ENCODE measurements at places on chromosomes 6 and 20.

DNA sequence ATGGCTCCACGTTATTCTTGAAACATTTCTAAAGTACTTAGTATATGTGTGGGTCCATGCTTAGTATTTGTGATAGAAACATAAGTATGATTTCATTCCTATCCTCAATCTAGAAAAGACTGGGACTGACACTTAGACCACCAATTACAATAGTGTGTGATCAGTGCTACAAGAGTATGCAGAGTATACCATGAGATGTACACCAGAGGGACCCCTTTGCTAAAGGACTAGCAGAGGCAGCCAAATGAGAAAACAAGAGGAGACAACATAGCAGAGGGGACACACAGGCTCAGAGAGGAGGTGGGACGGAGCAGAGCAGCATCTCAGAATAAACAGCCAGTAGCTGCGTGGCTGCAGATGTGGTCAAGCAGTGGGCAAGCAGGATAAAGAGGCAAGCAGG is 21.0 kb downstream of the RMND1 start:
- DNase-seq = no peak

- DNase-seq = no peak
These were observed 41.4 kb upstream of the FAM83C start for GRCh38 chr20:35333606-35334005.

- no peak for DNase-seq
These were observed at the start of gene DEFB113 for GRCh38 chr6:49969605-49970004. Gene DEFB113, minus strand, starts transcription at chr6:49969625. Its CDS starts 0 bp downstream, at chr6:49969625.

DNA sequence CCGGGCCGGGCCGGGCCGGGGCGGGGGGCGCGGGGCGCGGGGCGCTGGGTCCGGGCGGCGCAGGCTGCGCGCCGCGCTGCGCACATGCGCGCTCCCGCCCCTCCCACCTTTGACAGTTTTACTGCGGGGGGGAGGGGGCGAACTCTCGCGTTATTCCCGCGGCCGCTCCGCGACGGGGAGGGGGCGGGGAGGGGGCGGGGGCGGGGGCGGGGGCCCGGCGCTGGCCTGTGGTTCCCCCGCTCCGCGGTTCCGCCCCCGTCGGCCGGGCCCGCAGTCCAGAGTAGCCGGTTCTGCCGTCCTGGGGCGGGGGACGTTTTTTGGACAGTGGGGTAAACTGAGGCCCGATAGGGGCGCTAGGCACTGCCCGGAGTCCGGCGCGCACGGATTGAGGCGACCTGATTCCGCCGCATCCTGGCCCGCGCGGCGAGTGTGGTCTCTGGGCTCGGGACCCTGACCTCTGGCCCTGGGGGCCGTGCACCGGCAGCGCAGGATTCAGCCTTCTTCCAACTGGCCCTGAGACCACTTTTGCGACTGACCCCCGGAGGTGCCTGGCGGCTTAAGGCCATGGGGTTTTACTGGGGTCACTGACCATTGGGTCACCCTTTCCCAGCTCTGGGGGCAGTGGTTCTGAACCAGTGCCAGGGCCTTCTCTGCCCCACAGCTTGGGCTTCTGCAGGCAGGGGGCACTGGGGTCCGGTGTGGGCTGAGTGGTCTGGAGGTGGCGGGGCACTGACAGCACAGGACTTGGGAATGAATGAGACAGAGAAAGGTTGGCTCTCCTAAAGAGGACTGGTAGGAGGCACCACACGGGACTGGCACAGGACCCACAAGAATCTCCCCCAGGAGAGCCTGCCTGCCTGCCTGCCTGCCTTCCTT is at the start of gene ZNF512B:
Gene ZNF512B (minus strand): TSS at position 93 of the 876 bp plus-strand sequence. CDS start 1,980 bp downstream, outside the sequence.
- no peak for DNase-seq

DNA sequence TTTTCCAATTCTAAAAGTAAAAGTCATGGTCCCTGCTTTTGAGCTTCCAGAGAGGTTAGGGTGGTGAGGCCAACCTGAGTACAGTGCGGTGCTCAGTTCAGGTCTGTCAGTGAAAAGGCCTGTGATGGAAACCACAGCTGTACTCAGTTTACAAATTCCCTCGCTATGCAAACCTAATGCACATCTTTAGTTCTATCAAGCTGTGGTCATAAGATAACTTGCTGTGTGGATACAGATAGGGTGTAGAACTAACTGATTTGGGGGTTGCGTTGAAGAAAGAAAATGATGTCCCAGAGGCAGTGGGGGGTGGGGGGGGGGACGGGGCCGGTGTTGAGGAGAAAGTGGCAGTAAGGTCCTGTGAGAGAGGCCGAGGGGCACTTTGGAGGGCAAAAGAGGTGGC is 22.8 kb upstream of the MBOAT1 start:
- no peak for DNase-seq

- DNase-seq = no peak
These were observed 36.4 kb downstream of the HLA-DPB1 start for GRCh38 chr6:33112148-33112547.

- no peak for DNase-seq
These were observed 24.6 kb downstream of the PDE7B start for GRCh38 chr6:135876058-135876457.

DNA sequence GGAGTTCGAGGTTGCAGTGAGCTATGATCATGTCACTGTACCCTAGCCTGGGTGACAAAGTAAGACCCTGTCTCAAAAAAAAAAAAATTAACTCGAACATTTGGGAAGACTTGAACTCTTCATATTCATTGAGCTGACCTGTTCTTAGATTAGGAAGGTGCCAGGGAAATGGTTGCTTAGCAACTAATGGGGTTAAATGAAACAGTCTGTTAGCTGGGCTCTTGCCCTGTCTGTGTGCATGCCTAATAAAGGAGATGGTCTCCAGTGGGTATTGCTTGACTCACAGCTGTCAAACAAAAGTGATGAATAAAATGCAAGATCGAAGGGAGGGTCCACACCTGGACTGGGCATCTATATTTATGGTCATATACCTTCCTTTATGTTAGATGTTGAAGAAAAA is 101.8 kb downstream of the KLHL32 start:
- DNase-seq = no peak

DNA sequence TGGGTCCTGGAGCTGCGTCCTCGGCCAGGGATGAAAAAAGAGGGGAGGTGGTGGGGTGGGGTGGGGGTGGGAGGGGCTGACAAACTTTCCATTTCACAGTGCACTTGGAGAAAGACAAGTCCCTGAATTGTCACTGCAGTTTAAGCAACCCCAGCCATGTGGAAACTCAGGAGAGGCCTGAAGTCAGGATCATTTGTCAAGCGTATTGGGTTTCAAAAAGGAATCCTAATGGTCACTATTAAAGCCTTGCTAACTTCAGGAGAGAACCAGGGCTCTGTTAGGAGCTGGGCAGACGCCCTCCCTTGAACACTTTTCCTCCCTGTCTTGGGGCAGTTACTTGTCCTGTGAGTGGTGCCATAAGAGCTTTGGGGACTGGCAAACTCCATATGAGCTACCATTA is 159.9 kb downstream of the FNDC1 start:
- DNase-seq = no peak

DNA sequence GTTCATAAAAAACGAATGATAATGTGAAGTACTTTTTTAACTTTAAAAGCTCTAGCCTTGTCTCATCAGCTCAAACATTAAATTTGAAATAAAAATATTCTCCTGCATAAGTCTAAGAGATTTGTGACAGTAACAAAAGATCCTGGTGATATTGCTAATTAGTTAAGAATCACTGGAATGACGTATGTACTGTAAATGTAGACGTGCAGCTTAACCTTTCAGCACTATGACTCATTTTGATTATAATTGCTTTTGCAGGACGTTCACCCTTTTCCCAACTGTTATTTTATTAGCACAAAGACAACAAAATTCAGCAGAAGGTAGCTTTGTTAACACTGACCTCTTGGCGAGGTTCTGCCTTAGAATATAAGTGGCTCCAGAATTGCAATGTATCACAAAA is 68.6 kb downstream of the TENT5A start:
- no peak for DNase-seq
